ENCODE measurements at places on chromosomes 7 and 10.

DNA sequence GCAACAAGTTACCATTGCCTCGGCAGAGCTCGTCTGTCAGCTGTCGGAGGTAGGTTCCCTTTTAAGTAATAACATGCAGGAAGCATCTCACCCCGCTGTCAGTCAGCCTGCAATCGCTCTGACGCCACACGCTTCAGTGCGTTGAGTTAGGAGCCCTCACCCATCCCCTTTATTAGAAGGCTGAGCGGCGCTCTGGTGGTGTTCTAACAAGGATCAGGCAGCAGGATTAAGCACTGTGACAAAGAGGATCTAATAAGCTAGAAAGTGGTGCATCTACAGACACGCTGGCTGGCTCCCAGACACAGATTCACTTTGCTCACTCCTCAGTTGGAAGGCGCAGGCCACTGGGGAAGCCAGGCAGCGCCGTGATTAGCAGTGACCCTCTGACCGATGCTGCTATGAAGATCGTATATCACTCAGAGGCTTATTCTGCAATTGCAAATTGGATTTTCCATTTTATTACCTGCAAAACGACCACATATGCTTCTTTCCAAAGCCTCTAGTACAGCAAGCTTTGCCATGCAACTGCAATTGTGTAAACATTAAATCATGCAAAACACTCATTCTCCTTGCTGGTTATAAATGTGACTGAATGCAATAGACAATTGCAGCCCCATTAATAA is 117.7 kb downstream of the RSU1 start:
- DNase-seq = no peak

DNA sequence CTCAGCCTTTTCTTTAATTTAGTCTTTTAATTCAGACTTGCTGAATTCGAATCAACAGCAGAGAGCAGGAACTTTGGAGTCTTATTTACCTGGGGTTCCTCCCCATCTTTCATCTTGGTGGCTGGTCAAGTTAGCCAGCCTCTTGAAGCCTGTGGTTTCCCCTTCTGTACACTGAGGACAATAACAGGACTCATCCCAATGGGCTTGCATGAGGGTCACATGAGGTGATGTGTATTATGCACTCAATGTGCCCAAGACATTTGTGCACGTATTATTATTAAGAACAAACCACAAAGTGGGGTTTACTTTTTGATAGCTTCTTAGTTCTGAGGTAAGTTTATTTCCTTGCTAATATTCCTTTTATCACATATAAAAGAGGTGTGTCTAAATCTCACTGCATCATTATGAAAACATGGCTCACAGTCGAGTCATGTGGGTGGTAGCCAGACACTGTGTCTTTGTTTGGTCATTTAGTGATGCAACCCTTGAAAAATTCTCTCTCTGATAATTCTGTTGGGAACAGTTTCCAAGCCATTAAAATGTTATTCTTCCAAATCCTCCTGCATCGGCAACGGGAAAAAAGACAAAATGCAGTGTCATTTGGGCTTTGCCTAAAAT is 86.5 kb upstream of the GRB10 start:
- DNase-seq = no peak

DNA sequence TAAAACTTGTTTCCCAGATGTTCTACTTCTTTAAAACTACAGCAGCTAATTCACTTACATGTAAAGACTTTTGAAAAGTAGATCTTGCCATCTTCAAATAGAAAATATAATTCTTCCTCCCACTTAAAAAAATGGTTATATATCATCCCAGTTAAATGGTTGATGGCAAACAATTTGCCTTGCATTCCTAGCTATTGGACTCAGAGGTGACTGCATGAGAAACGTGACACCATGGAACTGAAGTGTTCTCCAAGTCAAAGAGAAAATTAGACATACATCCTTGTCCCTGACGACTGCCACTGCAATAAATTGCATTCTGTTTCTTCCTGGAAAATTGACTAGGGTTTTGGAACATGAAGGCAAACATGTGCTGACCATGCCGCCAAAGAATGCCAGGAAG is 95.0 kb upstream of the POM121L12 start:
- DNase-seq = no peak

DNA sequence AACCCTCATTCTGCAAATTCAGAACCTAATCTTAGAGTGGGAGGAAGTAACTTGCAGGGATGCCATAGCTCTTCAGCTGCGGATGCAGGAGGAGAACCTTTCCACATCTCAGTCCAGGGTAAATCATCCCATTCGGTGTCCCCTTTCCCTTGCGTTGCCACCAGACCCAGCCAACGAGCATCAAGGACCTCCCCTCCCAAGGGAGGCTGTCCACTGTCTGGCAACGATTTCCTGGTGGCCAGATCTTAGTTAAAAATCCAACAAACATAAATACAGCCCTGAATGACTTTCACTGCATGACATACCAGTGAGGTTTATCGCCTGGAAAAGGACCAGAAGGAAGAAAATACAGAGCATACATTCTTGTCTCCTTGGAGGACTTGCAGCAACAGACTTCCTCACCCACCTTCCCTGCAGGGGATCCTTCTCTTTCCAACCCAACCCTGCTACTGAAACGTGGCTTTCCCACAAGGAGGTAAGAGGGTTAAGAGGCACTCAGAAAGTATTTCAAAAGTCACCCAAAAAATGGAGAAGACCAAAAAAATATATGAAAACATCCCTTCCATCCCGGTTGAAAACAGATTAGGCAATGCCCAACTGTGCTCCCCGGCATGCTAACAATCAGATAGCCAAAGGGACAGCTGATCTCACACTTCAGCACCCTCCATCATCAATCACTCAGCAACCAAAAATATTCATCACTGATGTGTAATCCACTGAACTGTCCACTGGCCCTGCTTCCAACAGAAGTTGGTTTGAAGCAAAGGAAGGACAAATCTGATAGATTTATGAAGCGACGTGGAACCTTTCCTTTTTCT is 206.6 kb downstream of the TNS3 start:
- no peak for DNase-seq

DNA sequence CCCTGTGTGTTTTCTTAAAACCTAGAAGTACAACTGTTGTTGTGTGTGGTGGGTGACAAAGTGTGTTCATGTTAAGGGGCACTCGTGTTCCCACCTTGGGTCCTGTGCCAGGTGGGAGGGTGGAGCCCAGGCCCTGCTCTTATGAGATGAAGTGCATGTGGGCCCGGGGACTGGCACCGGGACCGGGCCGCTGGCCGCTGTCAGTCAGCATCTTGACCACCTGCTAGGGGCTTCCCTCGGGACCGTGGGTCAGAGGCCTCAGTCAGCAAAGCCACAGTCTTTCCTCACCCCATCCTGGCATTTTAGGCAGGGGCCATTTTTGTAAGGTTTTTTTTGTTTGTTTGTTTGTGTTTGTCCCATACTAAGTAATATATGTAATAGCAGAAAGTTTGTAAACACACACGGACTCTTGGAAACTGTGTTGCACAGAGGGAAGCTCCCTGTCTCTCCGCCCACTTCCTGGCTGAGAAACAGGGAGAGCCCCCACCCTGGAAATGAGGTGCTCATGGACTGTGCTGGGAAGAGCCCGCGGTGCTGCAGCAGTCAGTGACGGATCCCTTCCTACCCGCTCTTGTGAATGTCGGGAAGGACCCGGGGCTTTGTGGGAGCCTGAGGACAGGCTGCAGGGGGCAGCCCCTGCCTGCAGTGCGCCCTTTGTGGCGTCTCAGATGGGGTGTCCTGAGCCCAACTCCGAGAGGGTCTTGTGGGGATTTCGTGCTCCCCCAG is 13.4 kb downstream of the AGAP3 start:
- no peak for DNase-seq

- DNase-seq = no peak
Observed at GRCh38 chr10:128443925-128444518, 317.8 kb upstream of the MKI67 start.

DNA sequence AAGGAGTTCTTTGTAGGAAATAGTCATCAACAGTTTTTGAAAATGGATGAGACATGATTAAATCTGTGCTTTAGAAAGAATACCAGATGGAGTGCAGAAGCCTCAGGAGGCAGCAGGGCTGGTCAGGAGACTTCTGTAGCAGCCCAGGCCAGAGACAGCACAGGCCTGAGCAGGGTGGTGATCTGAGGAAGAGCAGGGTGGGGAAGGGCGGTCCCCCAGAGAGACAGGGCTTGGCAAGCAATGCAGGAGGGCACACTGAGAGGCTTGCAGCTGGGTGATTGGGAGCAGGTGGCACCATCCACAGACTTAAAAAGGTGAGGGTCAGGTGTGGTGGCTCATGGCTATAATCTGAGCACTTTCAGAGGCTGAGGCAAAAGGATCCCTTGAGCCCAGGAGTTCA is 4.3 kb upstream of the SMKR1 start:
- no peak for DNase-seq

DNA sequence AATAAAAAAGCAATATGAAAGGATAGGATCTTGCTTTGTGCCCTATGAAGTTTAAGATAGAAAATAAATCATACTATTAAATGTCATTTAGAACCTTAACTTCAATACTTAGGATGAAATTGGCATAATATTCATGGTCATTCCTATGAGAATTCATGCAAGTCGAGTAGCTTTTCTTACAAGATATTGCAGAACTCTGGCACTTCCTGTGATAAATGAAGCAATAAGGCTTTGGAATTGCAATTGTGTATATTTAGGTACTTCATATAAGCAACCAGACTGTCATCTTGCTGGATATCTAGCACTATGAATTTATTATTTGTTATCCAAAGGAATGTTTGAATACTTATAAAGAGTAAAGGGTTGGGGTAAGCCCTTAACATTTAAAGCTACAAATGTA is 116.5 kb downstream of the ZNF438 start:
- no peak for DNase-seq

DNA sequence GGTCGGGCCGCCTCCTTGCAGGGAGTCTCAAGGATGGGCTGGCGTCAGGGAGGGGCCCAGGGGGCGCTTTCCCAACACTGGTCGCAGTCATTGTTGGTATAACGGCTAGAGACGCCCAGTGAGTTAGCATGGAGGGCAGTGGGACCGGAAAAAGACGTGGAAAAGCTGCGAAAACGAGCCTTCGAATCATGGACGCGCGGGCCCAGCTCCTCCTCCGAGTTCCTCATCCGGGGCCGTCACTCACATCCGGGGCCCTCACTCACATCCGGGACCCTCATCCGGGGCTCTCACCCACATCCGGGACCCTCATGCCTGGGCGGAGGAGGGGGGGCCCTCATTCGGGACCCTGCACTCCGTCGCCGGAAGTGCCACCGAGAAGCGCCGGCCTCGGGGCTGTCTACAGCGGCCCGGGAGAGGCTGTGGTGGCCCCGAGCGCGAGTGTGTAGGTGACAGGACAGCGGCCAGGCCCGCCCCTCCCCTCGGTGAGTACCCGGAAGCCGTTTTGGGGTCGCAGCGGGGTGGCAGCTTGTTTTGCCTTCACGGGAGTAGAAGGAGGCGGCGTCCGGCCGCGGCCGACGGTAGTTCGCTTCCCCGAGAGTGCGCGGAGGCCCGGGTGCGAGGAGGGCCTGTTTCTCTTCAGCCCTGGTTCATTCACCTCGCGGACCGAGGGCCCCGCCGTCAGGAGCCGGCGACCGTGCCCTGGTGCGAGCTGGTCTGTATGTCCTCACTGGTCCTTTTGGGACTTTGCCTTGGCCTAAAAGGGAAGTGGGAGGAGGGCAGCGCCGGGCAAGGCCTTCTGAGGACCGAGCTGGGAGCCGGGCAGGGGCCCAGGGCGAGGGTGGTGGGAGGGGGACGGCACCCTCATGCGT is at the start of gene ZNF655:
Gene ZNF655, plus strand, starts transcription at position 337 of the 869 bp plus-strand sequence. CDS start 1,918 bp downstream, outside the sequence.
- peak; percentile 71 for DNase-seq

- no peak for DNase-seq
Observed at GRCh38 chr7:104984585-104985258, 29.3 kb upstream of the KMT2E start.

DNA sequence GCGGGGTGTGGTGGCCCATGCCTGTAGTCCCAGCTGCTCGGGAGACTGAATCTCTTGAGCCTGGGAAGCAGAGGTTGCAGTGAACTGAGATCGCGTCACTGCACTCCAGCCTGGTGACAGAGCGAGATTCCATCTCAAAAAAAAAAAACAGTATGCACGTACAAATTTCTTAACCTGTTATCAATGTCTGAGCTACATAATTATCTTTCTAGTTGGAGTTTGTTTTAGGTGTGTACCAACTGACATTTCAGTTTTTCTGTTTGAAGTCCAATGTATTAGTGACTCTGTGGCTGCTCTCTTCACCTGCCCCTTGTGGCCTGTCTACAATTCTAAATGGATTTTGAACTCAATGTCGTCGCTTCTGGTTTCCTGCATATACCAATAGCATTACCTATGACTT is 40.3 kb downstream of the CD36 start:
- DNase-seq = no peak

- no peak for DNase-seq
Observed at GRCh38 chr7:152702-153391, 39.5 kb upstream of the FAM20C start.

GRCh38 chr10:103812004-103812403 is 43.4 kb downstream of the SH3PXD2A start:
- no peak for DNase-seq

DNA sequence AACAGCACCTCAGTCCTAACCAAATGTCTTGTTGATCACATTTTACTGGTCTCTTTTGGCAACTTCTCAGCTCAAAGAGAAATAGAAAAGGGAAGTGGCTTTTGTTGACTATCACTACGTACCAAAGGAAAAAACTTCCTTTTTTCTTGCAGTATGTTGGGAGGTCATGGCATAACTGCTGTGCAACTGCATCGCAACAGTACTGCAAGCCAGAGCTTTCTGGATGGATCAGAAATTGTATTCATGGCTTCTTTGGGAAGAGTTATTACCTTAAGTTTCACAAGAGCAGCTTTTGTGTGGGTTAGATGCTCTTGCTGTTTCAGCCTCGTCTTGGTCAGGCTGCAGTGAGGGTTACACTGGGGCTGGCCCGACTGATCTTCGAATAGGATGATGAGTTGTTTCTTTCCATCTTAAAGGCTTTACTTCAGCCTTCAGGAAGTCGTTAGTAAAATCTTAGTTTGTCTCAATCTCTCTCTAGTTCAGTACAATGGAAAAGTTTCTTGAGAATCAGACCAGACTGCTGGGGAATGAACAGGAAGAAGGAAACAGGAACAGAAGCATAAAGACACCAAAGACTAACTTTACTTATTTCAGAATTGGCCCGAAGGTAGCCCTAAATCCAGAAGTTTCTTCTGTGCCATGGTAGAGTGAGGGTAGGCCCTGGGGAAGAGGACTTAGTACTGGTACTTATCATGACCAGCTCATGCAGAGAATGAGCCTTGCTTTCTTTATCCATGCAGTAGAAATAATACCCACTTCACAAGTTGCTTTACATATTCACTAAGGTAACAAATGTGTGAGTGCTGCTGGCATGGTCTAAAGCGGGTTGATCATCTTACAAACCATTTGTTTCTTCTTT is 153.6 kb downstream of the CELF2 start:
- DNase-seq = no peak

DNA sequence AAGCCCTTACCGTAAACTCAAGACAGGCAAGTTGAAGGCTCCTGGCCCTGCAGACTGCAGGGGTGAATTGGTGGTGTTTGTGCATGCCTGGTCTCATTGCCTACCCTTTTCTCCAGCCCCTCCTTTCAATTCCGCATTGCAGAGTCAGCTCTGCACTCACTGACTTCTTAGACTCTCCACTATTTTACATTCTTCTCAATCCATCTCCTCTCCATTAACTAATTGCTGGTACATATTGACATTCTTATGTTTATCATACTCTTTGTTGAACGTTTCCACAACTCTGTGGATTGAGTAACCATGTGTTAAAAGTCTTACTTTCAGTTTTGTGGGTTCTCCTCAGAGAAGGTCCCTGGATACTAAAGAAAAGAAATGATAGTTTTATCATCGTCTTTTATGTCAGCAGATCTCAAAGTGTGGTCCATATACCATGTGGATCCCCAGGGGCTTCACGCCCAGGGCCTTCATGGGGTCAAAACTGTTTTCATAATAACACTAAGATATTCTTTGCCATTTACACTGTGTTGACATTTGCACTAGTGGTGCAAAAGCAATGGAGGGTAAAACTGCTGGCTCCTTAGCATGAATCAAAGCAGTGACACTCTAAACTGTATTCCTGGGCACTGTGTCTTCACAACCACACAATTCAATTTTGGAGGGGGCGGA is 135.4 kb upstream of the FZD1 start:
- DNase-seq = no peak
